ENCODE measurements at places on chromosomes 3 and 15.

DNA sequence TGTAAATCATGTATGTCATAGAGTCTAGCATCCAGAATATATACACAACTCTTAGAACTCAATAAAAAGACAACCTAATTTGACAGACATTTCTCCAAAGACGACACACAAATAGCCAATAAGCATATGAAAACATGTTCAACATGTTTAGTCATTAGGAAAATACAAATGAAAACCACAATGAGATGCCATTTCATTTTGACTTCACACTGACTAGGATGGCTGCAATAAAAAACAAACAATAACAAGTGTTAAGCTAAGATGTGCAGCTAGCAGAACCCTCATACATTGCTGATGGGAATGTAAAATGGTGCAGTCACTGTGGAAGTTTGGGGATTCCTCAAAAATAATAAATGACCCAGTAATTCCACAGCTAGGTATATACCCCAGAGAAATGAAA, 16.4 kb downstream of the SPG11 start:
- no peak for DNase-seq

- DNase-seq: no peak
Observed at GRCh38 chr3:172647080-172647479, 63.8 kb downstream of the NCEH1 start.

GRCh38 chr3:142445816-142446254, 2.0 kb downstream of the XRN1 start:
- DNase-seq: no peak

- DNase-seq: no peak
Observed at GRCh38 chr3:126685021-126685420, 19.0 kb upstream of the CHCHD6 start.

- no peak for DNase-seq
Observed at GRCh38 chr3:149080011-149080698, 6.2 kb downstream of the HLTF start.

- DNase-seq: no peak
Observed at GRCh38 chr15:70337277-70338186, 239.8 kb upstream of the TLE3 start.

DNA sequence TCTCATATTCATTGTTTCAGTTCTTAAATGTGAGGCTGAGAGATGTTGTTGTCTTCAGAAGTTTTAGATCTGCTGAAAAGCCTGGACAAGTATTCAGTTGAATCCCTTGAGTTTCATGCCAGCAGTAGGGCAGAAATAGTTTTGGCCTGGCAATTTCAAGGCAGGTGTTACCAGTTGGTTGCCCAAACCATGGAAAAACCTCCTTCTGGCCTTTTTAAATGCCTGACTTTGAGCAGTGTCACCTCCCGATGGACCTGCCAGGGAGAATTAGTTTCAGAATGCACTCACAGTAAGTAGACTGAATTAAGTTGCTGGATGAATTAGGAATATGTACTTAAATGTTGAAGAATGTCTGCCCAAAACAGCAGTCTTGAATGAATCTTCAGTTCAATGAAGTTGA, 383.1 kb downstream of the KCNH8 start:
- no peak for DNase-seq

- no peak for DNase-seq
Observed at GRCh38 chr15:99475754-99476412, 89.9 kb upstream of the MEF2A start.

DNA sequence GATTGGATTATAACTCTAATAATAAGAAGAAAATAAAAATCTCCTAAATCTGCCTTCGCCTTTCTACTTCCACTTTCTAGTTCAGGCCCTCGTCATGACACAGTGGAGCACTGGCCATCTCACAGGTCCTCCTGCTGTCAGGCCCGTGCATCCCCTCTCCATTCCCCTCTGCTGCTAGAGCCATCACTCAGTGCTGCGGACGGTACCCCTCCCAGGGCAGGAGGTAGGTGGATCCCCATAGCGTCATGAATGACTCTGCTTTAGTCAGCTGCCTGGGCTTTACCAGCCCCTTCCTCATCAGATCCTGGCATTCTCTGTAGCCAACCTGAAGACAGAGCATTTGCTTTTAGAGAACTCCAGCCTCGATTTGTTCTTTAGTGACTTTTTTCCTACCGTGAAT, 12.0 kb upstream of the PPP1R2 start:
- no peak for DNase-seq

DNA sequence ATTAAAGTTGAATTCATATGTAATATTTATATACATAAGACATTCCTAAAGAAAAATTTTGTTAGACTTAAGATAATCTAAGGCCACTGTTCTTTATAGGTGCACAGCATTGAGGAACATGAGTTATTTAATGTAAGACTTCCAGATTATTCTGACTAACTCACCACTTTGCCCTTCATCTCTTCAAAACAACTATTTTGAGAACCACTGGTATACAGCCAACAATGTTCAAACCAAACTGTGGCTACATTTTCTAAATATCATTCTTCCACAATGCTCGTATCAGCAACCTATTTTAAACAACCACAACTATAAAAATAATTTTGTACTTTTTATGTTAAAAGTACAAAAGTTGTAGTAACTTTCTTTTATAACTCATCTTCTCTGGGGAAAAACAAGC, 199.8 kb upstream of the ALCAM start:
- DNase-seq: no peak

GRCh38 chr15:63623232-63623969, 26.2 kb downstream of the FBXL22 start:
- no peak for DNase-seq

DNA sequence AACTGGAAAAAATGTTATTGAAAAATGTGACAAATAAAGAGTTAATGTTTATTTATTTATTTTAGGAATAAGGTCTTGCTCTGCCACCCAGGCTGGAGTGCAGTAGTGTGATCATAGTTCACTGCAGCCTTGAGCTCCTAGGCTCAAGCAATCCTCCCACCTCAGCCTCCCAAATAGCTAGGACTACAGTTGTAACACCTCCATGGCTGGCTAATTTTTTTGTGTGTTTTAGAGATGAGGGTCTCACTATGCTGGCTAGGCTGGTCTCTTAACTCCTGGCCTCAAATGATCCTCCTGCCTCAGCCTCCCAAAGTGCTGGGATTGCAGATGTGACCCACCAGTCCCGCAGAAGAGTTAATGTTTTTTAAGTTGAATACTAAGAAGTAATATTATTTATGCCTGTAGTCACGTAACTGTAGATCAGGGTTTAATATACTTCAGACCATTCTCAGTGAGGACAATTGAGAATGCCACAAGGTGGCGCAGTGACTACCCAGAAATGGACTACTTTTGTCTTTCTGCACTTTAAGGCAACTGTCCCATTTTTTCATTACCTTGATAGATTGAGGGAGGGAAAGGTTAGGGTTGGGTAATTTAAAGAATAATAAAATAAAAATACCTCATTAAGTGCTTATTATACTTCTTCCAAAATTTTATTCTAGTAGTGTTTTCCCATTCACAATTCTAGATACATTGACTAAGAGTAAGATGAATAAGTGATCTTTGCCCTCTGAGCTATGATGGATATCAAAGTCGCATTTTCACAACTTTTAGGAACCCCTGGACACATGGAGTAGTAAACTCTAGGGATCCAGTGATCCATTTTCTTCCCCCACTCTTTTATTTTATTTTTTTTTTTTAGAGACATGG, 6.0 kb downstream of the MUC13 start:
- peak; percentile 40 for DNase-seq

GRCh38 chr3:15610082-15610759, 8.7 kb downstream of the BTD start:
- no peak for DNase-seq

- peak; percentile 77 for DNase-seq
Observed at GRCh38 chr3:13011573-13012220, 61.5 kb downstream of the IQSEC1 start.

DNA sequence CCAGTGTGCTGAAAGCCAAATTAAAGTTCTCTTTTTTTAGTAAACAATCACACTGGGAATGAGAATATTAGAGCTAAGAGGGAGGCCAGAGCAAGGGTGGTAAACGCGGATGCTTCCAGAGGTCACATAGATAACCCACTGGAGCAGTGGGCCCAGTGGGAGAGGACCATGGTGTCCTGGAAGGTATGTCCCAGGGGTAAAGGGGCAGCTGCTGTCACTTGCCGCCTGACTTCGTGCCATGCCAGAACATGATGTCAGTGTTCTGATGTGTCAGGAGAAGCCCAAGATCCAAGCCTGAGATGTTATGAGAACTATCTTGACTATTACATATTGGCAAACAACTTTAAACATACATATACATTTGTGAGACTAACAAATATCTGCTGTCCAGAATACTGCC, 211.9 kb upstream of the IL12A start:
- DNase-seq: no peak
